Stimulated activated CD4-positive, alpha-beta T cell treated with anti-CD3 and anti-CD28 coated beads, Interleukin-12 subunit alpha, Interleukin-12 subunit beta, amount 100 ng/mL, for 24 hours (primary cell): ENCODE measurements at places on chromosomes 1 and 21.

- DNase-seq, result no peak
Observed at GRCh38 chr1:56726706-56727105, 81.6 kb downstream of the PRKAA2 start.

- no peak for DNase-seq
Observed at GRCh38 chr1:86470859-86471258, 2.1 kb downstream of the CLCA1 start.

DNA sequence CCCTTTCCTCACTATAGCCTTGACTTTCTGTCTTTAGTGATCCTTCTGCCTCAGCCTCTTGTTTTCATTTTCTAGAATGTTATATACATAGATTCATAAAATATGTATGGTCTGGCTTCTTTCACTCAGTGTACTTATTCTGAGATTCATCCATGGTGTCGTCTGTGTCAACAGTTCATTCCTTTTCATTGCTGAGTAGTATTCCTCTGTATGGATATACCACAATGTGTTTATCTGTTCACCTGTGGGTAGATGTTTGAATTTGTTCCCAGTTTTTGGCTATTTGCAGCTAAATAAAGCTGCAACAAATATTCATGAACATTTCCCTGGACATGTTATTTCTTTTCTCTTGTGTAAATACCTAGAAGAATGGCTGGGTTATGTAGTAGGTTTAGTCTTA is 131.8 kb downstream of the PCNX2 start:
- DNase-seq, result no peak

GRCh38 chr21:29626801-29627470 is 312.9 kb downstream of the GRIK1 start:
- DNase-seq, result no peak

- DNase-seq, result no peak
Observed at GRCh38 chr1:202967684-202968281, 726 bp upstream of the CYB5R1 start.

DNA sequence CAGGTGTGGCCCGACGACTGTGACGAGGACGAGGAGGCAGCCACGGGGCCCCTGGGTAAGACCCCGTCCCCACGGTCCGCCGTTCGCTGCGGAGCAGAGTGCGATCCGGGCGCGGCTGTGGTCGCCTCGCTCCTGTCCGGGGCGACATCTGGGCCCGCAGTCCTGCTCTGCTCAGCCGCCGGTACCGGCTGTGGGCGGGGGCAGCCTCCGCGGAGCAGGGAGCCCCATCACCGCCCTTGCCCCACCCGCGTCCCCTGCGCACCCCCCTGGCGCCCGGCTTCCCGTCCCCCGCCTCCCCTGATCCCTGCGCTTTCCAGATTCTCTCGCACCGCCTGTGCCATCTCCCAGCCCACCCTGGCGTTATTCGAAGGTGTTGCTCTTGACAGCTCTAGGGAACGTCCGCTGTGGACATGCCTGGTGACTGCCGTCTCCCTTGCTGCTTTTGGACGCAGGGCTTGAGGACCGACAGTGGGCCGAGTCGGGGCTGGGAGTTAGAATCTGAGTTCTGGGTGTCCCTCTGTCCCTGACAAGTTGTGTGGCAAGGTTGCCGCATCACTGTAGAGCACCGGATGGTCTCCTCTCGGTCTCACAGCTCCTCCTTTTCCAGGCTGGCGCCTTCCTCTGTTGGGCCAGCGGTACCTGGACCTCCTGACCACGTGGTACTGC is 596 bp downstream of the TOR3A start:
- peak; percentile 27 for DNase-seq

DNA sequence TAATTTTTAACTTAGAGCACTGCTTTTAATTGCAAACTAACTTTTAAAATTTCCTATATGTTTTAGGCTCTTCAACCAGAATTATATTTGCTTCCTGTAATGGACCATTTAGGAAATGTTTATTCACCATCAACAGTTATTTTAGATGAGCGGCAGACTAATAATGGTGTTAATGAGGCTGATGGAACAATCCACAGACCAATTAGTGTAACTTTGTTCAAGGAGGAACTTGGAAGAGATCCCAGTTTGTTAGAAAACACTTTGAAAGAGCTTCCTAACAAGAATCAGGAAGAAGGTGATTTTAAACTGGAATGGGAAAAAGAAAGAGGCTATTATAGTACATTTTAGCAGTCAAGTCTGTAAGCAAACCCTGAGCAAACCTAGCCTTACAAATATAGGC is 19.4 kb upstream of the GNG5 start:
- DNase-seq, result no peak

DNA sequence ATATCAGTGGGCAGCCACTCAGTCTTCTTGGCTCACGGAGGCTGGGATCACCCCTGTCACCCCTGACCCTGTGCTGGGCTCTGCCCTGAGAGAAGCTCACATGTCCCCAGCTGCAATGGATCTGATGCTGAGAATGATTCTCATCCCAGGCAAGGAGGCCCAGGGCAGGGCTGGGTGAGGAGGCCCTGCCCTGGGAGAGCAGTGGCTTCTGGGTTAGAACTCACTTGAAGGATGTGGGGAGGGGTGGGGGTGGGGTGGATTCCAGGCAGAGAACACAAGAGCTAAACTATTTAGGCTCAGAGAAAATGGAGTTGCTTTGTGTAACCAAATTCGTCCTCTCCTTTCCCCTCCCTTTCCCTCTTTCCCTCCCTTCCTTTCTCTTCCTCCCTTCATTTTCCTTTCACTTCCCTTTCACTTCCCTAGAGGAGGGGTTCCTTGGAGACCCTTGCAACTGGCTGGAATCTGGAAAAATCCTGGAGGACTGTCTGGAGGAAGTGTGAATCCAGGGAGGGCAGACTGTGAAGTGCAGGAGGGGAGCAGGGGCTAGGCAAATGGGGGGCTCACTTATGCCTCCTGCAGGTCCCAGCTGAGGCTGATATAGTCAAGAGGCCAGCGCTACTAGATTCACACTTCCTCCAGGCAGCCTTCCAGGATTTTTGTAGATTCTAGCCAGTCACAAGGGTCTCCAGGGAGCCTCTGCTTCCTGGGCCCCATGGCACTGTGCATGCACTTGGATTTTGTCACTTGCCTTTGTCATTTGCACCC is 47.0 kb downstream of the IGSF21 start:
- DNase-seq, result no peak

DNA sequence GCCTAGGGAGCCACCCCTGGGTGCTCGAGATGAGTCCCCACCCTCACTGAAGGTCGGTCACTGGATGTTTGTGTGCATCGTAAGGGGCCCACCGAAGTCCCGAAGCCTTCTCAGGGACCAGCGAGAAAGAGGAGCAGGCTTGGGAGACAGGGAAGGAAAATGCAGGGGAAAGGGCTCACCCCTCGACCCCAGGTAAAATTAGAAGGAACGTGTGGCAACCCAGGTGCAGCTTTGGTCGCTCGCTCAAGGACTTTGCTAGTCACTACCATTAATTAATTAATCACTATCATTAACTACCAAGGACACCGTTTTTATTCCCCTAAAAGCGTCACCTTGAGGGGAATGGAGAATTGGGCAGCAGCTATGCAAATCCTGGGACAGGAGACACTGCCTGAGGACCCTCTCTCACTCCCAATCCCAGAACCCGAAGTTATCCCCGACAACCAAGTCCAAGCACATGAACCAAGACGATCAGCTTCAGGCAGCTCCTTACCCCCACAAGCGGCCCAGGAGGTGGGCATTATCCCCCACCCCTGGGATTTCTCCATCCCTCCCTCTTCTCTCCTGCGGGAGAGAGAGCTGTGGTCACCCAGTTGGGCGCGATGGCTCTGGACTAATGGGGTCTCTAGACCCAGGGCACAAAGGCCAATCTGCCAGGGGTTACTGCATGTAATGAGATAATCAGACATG is 4.2 kb upstream of the SIM2 start:
- no peak for DNase-seq
